ENCODE measurements at places on chromosomes 1 and 21.

DNA sequence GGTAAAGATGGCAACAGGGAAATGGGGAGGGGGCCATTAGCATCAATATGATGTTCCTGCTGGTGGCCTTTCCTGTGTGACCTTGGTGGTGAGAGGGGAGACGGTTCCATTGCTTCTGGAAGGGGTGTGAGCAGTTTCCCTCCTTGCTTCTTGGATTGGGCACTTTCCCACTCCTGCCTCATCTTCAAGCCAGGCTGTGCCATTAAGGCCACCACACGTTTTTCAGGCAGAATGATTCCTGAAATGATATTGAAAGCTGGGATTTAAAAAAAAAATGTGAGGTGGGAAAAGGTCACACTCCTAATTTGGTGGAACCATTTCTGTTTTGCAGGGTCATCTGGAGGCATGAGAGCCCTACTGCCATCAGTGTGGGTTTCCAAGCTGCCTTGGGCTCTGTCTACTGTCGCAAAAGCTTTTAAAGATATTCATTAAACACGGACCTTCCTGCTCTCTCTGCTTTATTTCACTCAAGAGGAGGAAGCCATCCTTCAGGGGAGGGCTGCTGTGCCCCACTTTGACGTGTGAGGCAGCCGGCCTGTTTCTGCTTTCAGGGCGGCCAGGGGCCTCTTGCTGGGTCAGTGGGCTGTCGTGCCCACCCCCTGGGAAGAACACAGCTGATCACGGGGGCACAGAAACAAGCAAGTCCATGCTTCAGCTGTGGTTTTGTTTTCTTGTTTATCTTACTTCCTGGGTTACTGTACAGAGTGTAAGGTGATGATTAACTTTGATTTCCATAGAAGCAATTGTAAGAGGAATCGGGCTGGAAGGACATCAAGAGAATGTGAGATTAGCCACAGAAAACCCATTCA, 8.0 kb downstream of the RIIAD1 start:
- DNase-seq = no peak

GRCh38 chr1:220966881-220967611, 87.8 kb downstream of the HLX start:
- no peak for DNase-seq

- DNase-seq = no peak
Observed at GRCh38 chr1:22850281-22850680, 122.4 kb downstream of the LACTBL1 start.

- no peak for DNase-seq
Observed at GRCh38 chr1:96918406-96918805, 196.8 kb downstream of the PTBP2 start.

GRCh38 chr1:231512147-231512698, 16.2 kb upstream of the TSNAX start:
- no peak for DNase-seq

- no peak for DNase-seq
Observed at GRCh38 chr1:226942392-226942791, 2.3 kb downstream of the COQ8A start.

DNA sequence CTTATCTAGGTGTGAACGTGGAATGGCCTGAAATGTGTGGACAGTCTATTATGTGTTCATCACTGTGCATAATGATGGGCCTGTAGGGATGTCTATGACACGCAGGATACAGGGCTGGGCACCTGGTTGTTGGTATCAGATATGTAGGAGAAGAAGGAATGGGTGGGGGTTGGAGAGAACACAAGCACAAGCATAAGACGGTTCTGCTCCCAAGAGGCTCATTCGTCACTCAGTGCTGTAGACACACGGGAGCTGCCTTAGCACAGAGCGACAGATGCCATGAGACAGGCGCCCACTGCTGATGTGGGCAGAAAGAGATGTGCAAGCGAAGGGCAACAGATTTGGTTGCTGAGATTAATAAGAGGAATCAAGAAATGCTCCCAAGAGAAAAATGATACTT, 256.2 kb downstream of the DISC1 start:
- DNase-seq = no peak

All from NCI-H526 treated with DMSO at 0.1 percent for 48 hours (cell line).